ENCODE measurements at places on chromosomes 1 and 21. TPM values are rescaled to one million over a fixed set of nuclear protein-coding genes. Genes with fewer than 3 reads are reported as not detected.

The RAD54L gene
- total RNA-seq: 2.5 TPM

The OR2M7 gene
- not detected for total RNA-seq

The SH2D1B gene
- not detected for total RNA-seq

The PIGV gene
- 14.5 TPM for total RNA-seq

The SMG5 gene
- total RNA-seq: 52.3 TPM

The TFF2 gene
- total RNA-seq: not detected

The SLC35F3 gene
- total RNA-seq: 0.23 TPM

The SPATA1 gene
- total RNA-seq: 0.46 TPM

The RAVER2 gene
- 3.2 TPM for total RNA-seq

The TIE1 gene
- total RNA-seq: 1.8 TPM

The TBX19 gene
- total RNA-seq: 1.2 TPM

The DCST2 gene
- 0.07 TPM for total RNA-seq

The TSPAN2 gene
- 0.07 TPM for total RNA-seq

The S100A1 gene
- total RNA-seq: 0.13 TPM

The ANKRD34A gene
- total RNA-seq: 0.98 TPM

The SHISA4 gene
- total RNA-seq: 27.0 TPM

The PIGR gene
- total RNA-seq: not detected

The IVL gene
- total RNA-seq: not detected

The CLCA1 gene
- not detected for total RNA-seq
